ENCODE measurements at places on chromosomes 2 and 18.

- no peak for DNase-seq
Observed at GRCh38 chr2:241354668-241355658, 1.1 kb upstream of the FARP2 start.

DNA sequence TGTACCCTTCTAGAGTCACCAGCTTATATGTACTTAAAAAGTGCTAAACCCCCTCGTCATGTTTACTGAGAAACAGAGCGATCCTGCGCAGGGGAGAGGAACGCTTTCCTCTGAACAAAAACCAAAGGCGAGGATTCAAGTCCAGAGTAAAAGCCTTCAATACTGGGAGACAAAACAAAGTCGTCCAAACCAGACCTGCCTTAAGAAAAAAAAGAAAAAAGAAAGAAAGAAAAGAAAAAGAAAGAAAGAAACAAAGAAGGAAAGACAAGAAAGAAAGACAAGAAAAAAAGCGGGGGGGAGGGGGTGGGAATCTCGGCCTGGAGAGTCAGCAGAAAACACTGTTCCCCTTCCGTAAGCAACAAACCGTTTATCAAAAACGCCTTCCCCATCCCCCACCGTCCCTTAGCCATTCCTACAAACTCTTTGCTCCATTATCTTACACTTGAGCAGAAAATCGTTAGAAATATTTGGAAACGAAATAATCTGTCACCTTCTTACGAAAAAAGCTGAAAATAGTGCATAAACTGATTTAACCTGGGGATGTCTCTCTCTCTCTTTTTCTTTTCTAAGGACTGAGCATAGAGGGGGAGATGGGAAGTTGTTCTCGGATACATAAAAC is 3.3 kb downstream of the PTGR3 start:
- no peak for DNase-seq

DNA sequence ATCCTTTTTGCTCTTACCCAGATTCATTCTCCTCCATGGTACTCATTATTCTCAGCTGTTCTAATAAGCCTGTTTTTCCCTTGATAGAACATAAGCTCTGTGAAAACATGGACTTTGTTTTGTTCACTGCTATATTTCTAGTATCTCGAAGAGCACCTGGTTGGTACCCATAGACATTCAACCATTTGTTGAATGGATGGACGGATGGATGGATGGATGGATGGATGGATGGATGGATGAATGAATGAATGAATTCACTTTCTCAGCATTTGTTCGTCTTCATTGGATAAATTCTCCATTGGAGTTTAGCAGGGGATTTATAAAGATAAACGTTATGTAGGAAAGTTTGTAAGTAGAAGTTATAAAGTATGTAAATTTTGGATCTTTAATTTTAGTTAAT is 2.9 kb downstream of the FAM171B start:
- no peak for DNase-seq

DNA sequence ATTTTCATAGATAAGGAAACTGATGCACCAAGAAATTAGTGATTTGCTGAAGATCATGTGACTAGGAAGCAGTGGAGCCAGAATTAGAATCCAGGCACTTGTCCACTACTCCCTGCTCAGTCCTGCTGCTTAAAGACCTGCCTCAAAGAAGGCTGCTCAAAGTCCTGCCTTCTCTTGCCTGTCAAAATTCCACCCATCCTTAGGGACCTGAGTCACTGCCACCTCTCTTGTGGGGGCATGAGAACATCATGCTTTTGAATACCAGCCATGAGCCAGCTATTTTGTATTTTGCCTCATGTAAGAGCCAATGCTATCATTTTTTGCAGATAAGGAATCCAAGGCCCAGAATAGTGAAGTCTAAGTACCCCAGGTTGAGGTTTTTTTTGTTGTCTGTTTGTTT is 47.1 kb downstream of the DDX1 start:
- no peak for DNase-seq

GRCh38 chr2:43541165-43541564 is 54.7 kb downstream of the THADA start:
- no peak for DNase-seq

GRCh38 chr2:10720306-10720705 is 1.1 kb upstream of the ATP6V1C2 start:
- no peak for DNase-seq
